ENCODE measurements at places on chromosomes 6 and 20. TPM values are rescaled to one million over a fixed set of nuclear protein-coding genes. Genes with fewer than 3 reads are reported as not detected.

GNMT gene
- 0.18 TPM for total RNA-seq

BHLHE23 gene
- not detected for total RNA-seq

- no peak for DNase-seq
Observed at GRCh38 chr6:148107911-148108310, 234.7 kb upstream of the SASH1 start.

GRCh38 chr6:135531954-135532490, 34.5 kb upstream of the AHI1 start:
- no peak for DNase-seq

- DNase-seq, result no peak
Observed at GRCh38 chr6:6006428-6007365, at the start of gene NRN1. NRN1 (minus strand) TSS chr6:6006925; CDS start chr6:6006749, 176 bp downstream.

GRCh38 chr6:1963596-1963995, 281.8 kb downstream of the GMDS start:
- no peak for DNase-seq

- no peak for DNase-seq
Observed at GRCh38 chr6:159695984-159696383, 2.9 kb upstream of the SOD2 start.

DNA sequence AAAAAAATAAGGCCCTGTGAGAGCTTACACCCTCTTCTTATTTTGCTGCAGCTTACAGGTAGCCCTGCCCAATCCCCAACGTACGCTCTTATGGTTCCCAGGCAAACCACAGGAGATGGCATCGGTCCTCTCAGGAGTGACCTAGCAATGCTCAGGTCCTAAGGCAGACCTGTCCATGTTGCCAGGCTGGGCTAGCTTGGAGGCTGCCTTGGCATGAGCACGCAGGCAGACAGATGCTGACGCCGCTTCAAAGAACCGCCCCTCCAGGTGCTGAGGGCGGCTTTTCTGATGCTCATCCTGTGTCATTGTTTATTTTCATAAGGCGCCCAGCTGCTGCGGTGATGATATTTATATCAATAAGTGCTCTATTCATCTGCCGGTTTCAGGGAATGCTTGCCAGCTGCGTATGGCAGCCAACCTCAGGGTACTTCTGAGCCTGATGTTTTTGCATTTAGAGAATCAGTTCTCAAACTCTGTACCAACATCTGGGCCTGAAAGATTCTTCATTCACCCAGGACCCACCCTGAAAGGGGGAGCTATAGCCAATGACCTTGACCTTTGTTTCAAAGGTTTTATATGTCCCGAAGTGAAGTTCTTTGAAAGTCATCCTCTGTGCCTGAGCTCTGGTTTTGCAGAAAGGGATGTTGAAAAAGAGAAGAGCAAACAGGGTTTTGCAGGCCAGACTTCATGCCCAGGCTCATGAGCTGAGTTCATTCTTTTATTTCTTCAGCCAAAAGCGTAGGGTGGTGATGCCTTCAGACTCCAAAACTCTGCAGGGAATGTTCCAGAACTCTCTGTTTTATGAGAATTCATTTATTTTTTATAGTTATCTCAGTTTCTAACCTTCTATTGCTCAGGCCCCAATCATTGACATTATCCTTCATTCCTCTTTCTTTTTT, 475.6 kb upstream of the CHD6 start:
- no peak for DNase-seq
